ENCODE measurements at places on chromosomes 12 and 14.

DNA sequence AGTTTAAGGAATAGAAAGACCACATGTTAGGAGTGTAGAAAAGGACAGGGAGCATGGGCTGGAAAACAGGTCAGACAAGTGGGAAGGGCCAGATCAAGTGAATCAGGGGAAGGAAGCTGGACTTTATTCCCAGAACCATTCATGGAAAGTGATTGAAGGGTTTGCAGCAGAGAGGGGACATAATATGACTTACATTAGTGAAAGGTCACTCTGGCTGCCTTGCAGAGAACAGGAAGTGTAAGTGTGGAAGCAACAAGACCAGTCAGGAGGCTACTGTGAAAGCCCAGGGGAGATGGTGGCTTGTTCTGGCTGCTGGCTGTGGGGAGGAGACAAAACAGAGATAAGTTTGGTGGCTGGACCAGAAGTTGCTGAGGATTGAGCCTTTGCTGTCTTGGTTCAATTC lies 69.1 kb downstream of the VCPKMT start:
- DNase-seq, result no peak

GRCh38 chr14:77598366-77599070 lies 17.9 kb downstream of the SPTLC2 start:
- no peak for DNase-seq

GRCh38 chr12:129961091-129961490 lies 57.3 kb upstream of the TMEM132D start:
- no peak for DNase-seq

GRCh38 chr14:29163109-29163508 lies 396.5 kb downstream of the FOXG1 start:
- DNase-seq, result no peak

- DNase-seq, result no peak
These were observed 1.2 kb downstream of the PYROXD1 start for GRCh38 chr12:21438643-21439042.

DNA sequence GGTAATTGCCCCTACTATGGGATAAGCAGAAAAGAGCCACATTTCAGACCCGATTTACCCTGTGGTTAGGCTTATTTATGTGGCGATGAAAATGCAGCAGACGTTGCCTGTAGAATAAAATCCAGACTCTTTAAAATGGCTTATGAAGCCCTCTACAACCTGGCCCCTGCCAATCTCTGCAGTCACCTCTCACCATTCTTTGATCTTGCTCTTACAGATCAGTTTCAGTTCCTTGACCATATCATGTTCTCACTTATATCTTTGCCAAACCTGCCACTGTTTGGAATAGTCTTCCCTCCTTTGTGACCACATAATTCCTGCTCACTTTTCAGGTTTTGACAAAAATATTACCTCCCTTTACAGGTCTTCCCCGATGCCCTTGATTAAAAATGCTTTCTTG lies 264.3 kb upstream of the GARIN6 start:
- DNase-seq, result no peak

- DNase-seq, result peak; percentile 63
These were observed 285.8 kb upstream of the G2E3 start for GRCh38 chr14:30272848-30273832.

GRCh38 chr12:4196805-4197420 lies 76.6 kb upstream of the CCND2 start:
- DNase-seq, result no peak

Data from posterior cingulate gyrus (tissue), 11 donors.